ENCODE measurements at places on chromosomes 11 and 22.
A peak's percentile ranks its signal among the peaks of the same experiment; 100 is the strongest.

GRCh38 chr11:16155448-16155847 lies 200.9 kb downstream of the SOX6 start:
- DNase-seq, result no peak

- DNase-seq, result no peak
Measured at GRCh38 chr11:2213890-2214526, 42.4 kb upstream of the TH start.

GRCh38 chr11:12882670-12883069 lies 126.4 kb upstream of the RASSF10 start:
- no peak for DNase-seq

GRCh38 chr11:32184723-32185376 lies 94.0 kb downstream of the RCN1 start:
- no peak for DNase-seq

DNA sequence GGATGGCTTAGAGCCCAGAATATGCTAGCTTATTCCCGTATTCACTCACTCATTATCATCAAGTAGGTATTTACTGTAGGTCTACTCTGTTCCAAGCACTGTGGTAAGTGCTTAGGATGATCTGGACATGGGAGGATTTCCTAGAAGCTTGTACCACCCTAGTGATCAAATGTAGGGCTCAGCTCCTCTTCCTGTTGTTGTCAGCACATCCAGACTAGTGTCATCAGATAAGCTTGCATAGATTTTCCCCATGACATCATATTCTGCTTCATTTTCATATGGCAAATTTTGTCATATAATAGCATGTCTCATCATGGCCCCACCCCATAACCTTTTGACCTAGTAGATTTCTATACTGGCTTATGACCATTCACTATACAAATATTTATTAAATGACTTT lies 19.3 kb upstream of the NUCB2 start:
- peak; percentile 47 for DNase-seq

DNA sequence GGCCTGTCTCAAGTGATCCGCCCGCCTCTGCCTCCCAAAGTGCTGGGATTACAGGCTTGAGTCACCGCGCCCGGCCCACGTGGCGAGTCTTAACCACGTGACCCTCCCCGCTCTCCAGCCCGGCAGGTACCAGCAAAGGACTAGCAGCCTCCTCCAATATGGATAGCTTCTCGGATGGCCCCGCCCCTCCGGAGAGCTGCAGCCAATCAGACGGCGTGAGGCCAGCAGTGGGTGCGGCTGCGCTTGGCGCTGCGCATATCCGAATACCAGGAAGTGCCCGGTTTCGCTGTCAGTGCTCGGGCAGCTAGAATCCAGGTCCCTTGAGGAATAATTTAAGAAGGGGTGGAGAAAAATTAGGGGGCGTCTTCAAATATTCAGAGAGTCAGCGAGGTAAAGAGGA lies 14.7 kb upstream of the PISD start:
- peak; percentile 95 for DNase-seq

- DNase-seq, result no peak
Measured at GRCh38 chr11:21582791-21583190, 610.1 kb upstream of the ANO5 start.

- no peak for DNase-seq
Measured at GRCh38 chr11:113334183-113334582, 19.8 kb downstream of the TTC12 start.

DNA sequence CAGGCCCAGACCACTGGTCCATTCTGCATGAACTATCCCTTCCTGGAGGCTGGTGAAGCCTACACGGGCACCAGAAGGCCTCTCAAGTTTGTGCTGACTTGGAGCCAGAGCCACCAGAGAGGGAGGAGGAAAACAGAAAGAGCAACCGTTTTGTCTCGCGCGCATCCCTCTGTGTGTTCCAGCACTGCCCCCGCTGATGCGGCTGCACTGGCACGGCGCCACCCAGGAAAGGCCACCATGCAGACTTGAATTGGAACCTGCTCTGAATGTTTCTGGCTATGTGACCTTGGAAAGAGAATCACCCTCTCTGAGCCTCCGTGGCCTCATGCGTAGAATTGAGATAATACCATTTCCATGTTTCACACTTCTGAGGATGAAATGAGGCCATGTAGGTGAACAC lies 7.4 kb upstream of the ACRV1 start:
- no peak for DNase-seq

DNA sequence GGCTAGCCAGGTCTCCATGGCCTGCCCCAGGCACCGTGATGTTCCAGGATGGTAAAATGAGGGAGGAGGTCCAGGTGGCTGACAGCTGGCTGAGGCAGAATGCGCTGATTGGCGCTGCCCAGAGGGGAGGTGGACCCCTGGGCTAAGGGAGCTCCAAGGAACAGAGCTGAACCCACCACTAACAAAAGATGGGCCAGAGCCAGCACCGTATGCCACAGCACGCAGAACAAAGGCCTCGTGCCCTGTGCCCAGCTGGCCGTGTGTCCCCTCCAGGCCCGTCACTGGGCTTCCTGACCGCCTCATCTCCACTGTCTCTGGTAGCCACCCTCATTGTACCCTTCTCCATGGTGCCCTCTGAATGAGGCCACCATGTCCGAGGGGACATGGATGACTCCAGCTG lies 19.6 kb upstream of the PRODH start:
- DNase-seq, result no peak

GRCh38 chr11:34505874-34506273 lies 7.7 kb downstream of the ELF5 start:
- DNase-seq, result no peak

DNA sequence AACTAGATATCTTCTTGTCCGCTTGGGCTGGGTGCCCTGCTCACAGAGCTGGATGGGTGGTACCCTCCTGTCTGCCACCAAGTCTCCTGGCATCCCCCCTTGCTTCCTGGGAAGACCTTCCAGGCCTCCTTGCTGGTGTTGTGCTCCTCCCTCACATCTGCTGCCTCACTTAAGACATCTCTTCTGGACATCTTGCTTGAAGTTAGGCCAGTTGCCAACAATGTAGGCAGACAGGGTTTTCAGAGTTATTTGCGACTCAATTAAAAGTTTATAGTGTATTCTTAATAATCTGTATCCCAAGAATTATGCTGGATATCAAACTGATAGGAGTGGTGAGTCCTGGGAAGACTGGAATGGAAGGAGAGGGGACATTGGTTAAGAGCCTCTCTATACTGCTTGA lies 64.0 kb upstream of the TNRC6B start:
- no peak for DNase-seq

- no peak for DNase-seq
Measured at GRCh38 chr11:73199446-73199845, 18.6 kb upstream of the P2RY2 start.

GRCh38 chr11:102172127-102172848 lies 62.0 kb downstream of the YAP1 start:
- peak; percentile 68 for DNase-seq

GRCh38 chr11:131609337-131609736 lies 238.9 kb downstream of the NTM start:
- peak; percentile 82 for DNase-seq

DNA sequence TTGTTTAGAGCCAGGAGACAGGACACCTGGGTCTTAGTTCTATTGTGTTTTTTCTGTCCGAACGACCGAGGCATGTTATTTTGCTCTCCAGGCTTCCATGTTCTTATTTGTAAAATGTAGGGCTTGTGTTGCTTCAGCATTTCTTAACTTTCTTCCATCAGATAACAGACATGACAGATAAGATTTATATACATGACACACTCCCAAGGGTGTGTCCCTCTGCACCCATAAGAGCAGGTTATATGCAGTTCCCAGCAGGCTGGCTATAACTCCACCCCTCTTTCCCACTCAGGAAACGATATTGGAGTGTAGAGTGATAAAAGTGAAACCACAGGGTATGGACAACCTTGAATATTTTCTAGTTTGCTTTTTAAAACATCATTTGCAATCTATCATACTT lies 65.8 kb downstream of the APIP start:
- no peak for DNase-seq

DNA sequence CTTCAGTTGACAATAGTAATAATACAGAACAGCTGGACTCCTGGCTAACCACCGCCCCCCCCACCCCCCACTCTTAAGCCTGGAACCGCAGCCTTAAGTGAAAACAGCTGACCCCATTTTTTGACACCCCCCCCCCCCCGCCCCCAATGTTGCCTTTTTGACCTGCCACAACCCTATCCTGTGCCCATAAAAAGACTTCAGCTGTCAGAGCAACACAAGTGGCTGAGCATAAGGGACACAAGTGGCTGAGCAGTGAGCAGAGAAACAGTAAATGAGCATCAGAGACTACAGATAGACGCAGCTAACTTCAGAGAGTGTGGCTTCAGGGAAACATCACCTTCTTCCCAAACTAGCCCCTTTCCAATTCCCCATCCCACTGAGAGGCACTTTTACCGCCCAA lies 1493.8 kb downstream of the LRRC4C start:
- DNase-seq, result no peak

GRCh38 chr22:34841911-34842310 lies 224.0 kb upstream of the ISX start:
- DNase-seq, result no peak

GRCh38 chr11:99814738-99815137 lies 794.0 kb downstream of the CNTN5 start:
- DNase-seq, result no peak

DNA sequence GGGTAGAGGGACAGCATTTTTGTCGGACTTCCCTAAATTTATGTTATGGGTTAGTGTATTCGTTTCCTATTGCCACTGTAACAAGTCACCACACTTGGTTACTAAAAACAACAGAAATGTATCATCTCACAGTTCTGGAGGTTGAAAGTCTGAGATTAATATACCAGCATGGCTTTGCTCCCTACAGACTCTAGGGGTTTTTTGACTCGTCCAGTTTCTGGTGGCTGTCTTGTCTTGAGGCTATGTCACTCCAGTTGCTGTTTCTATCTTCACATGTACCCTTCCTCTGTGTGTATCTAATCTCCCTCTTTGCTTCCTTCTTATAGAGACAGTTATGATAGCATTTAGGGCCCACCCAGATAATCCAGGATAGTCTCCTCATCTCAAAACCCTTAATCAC lies 9.1 kb upstream of the CCDC179 start:
- DNase-seq, result no peak

- DNase-seq, result no peak
Measured at GRCh38 chr11:46271407-46271806, 6.1 kb upstream of the CREB3L1 start.

DNA sequence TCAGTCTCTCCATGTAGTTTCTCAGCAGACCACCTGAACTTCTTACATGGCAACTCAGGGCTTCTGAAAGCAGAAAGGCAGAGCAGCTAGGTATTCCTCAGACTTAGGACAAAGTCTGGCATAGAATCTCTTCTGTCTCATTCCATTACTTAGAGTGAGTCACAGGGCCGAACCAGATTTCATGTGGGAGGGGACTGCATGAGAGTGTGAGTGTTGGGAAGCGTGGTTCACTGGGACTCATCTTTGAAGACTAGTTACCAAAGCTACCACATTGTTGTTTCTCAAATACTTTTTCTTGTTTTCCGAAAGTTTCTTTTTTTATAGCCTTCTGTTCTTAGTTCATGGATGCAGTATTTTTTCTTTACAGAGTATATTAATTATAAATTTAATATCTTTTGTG lies 36.1 kb upstream of the SCN3B start:
- DNase-seq, result peak; percentile 45

- no peak for DNase-seq
Measured at GRCh38 chr22:47191671-47192650, 429.5 kb downstream of the TBC1D22A start.

DNA sequence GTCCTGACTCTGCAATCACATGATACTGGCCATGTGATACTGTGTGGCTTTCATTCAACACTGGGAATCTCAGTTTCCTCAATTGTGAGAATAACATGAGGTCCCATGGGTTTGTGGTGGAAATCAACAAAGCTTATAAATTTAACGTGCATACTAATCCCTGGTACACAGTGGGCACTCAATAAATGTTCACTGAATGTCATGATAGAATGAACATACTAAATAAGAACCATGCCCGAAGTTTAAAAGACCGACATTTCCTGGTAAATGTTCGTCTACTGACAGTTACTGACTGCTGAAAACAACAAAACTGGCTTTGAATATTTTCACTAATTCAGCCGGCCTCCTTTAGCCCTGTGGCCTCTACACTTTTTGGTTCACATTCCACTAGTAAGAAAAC lies 62.3 kb upstream of the CCT8L2 start:
- DNase-seq, result no peak

DNA sequence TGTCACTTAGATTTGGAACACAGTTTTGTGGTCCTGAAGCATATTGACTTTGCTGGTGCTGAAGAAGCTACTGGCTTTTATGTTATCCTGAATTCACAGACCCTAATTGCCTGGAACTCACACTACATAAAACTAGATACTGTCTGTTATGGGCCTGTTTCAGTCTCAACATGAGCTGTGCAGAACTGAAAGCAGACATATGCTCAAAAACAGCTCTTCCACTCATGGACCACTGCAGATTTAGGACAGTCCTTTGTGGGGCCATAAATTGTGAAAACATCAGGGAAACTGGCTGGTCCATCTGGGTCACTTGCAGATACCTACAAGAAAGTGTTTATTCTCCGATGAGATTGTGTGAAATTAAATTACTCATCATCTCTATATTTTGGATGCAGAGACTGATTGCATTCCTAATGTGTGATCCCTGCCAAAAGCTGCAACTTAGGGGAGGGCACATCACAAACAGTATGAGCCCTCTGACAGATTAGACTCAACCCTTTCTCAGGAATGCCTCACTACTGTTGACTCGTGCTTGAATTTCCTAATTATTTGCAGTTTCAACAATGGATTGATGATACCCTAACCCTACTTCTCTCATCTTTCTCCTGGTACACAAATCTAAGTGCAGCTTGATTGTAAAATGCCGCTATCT lies 10.2 kb upstream of the CLNS1A start:
- DNase-seq, result peak; percentile 35

- no peak for DNase-seq
Measured at GRCh38 chr11:123576501-123576900, 77.9 kb downstream of the SCN3B start.

GRCh38 chr11:65410936-65411680 lies 11.5 kb upstream of the NEAT1 start:
- no peak for DNase-seq

GRCh38 chr22:26800858-26801257 lies 143.5 kb downstream of the MIAT start:
- peak; percentile 12 for DNase-seq

DNA sequence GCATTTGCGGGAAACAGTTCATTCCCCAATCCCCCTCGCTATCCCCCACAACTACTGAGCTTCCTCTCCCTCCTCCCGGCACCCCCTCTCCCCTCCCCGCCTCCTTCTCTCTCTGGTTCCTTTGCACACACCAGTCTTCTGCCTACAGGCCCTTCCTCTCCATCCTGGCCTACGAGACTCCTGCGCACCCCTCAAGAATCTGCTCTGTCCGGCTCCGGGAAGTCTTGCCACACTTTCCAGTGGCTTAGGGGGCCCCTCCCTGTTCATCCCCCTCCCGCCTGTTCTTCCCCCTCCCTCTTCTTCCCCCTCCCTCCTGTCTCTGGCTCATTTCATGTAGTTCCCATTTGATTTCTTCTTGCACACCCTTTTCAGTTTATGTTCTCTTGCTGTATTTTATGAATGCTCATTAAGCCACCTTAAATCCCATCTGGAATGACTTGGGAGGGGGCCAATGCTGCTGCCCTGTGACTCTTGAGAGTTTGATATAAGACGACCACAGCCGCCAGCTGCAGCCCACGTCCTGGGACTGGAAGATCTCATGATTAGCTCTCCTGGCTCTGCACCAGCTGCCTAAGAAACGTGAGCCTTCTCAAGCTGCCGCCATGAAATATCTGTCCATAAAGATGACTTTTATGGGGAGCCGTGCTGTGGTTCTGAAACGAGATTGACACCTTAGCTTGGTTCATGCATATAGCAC lies 50.9 kb downstream of the RPS6KA4 start:
- no peak for DNase-seq

Measured in MG63 (cell line).